ENCODE measurements at places on chromosomes 11 and 22. TPM values are rescaled to one million over a fixed set of nuclear protein-coding genes. Genes with fewer than 3 reads are reported as not detected.
A peak's percentile ranks its signal among the peaks of the same experiment; 100 is the strongest.

GRCh38 chr22:45908961-45909360 lies 68.0 kb downstream of the WNT7B start:
- peaks cover 8% of the 10 kb centered on the region for H3K27me3 ChIP-seq
- H3K36me3 ChIP-seq, result no peaks in the 10 kb centered on the region
- H3K27ac ChIP-seq, result no peak overlapping the region
- no peaks in the 10 kb centered on the region for H3K4me1 ChIP-seq

- H3K27me3 ChIP-seq, result peaks cover 6% of the 10 kb centered on the region
- DNase-seq, result no peak
- peaks cover 6% of the 10 kb centered on the region for H3K4me1 ChIP-seq
- no peaks in the 10 kb centered on the region for H3K36me3 ChIP-seq
- no peak overlapping the region for H3K27ac ChIP-seq
Measured at GRCh38 chr11:88482871-88483301, 145.3 kb upstream of the CTSC start.

GRCh38 chr11:44568658-44569473 lies 3.4 kb downstream of the CD82 start:
- peak overlapping the region; percentile 90 for H3K4me3 ChIP-seq
- peaks cover 65% of the 10 kb centered on the region for H3K4me1 ChIP-seq
- peaks cover 70% of the 10 kb centered on the region for H3K36me3 ChIP-seq
- H3K27me3 ChIP-seq, result no peaks in the 10 kb centered on the region
- peak overlapping the region; percentile 88 for H3K27ac ChIP-seq

DNA sequence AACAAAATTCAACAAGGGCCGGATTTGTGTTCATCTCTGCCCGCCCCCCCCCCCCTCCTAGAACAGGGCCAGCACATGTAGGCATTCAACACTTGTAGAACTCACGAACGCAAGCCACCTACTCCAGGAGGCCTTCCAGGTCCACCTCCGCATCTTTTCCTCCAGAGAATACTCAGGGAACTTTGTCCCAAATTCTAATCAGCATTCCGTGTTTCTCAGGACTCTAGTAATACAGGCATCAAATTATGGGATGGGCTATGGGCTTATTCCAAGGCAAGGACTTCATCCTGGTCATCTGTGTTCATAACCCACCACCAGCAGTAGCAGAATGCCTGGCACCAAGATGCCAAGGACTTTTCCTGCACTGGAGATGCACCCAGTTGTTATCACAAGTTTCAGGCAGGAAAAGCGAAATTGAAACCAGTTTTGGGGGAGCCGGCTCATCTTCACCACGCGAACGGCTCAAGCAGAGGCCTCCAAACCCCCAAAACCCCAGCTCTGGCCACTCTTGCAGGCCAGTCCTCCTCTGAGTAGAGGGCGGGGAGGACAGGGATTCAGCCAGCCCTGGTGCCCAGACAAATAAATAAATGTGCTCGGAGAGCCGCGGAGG lies 462 bp downstream of the UBE2L6 start:
- peak; percentile 88 for DNase-seq
- peaks cover 19% of the 10 kb centered on the region for H3K36me3 ChIP-seq
- H3K4me1 ChIP-seq, result peaks cover 46% of the 10 kb centered on the region
- H3K27me3 ChIP-seq, result no peaks in the 10 kb centered on the region

DNA sequence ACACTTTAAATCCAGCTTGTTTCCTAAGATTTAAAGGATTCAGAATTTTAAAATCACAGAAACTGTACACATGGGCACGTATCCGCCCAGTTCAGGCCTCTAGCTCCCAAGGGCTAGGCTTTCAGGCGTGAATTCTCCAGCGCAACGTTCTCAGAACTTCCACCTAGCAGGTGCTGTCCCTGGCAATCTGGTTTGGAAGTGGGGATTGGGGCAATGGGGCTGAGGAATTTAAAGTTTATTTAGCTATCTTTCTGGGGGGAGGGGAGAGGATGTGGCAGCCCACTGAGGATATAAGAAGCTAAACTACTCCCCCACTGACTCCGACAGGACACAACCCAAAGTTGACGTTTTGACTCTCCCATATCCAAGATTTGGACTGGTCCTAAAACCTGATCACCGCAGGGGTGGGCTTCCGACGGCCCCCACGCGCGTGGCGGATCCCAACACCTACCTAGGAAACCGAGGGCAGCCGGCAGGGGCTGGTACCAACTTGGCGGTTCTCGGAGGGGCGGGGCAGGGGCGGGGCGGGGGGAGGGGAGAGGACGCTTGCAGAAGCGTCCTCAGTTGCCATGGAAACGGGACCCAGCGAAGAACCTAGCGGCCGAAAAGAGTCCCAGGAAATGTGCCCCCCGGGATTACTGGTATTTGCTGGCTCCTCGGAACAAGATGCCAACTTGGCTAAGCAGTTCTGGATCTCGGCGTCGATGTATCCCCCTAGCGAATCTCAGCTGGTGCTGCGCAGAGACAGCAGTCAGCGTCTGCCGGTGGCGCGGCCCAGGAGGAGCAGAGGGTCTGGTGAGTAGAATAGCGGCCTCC lies at the start of gene HOATZ:
HOATZ (plus strand) TSS at position 563 of the 816 bp plus-strand sequence; CDS start at position 570, 7 bp downstream.
- peaks cover 6% of the 10 kb centered on the region for H3K4me1 ChIP-seq
- peaks cover 2% of the 10 kb centered on the region for H3K36me3 ChIP-seq
- peak; percentile 59 for DNase-seq
- peaks cover 36% of the 10 kb centered on the region for H3K27me3 ChIP-seq
- peak within 1 kb of the TSS; percentile 43 for H3K4me3 ChIP-seq

- H3K36me3 ChIP-seq, result no peaks in the 10 kb centered on the region
- peaks cover 9% of the 10 kb centered on the region for H3K4me1 ChIP-seq
- DNase-seq, result no peak
- no peak overlapping the region for H3K27ac ChIP-seq
- H3K4me3 ChIP-seq, result peak overlapping the region; percentile 88
Measured at GRCh38 chr11:11618973-11619435, 2.8 kb downstream of the GALNT18 start.

- no peaks in the 10 kb centered on the region for H3K27me3 ChIP-seq
- DNase-seq, result no peak
- H3K4me3 ChIP-seq, result no peak overlapping the region
- no peaks in the 10 kb centered on the region for H3K36me3 ChIP-seq
- no peak overlapping the region for H3K27ac ChIP-seq
Measured at GRCh38 chr22:39130892-39131855, 21.3 kb downstream of the CBX7 start.

DNA sequence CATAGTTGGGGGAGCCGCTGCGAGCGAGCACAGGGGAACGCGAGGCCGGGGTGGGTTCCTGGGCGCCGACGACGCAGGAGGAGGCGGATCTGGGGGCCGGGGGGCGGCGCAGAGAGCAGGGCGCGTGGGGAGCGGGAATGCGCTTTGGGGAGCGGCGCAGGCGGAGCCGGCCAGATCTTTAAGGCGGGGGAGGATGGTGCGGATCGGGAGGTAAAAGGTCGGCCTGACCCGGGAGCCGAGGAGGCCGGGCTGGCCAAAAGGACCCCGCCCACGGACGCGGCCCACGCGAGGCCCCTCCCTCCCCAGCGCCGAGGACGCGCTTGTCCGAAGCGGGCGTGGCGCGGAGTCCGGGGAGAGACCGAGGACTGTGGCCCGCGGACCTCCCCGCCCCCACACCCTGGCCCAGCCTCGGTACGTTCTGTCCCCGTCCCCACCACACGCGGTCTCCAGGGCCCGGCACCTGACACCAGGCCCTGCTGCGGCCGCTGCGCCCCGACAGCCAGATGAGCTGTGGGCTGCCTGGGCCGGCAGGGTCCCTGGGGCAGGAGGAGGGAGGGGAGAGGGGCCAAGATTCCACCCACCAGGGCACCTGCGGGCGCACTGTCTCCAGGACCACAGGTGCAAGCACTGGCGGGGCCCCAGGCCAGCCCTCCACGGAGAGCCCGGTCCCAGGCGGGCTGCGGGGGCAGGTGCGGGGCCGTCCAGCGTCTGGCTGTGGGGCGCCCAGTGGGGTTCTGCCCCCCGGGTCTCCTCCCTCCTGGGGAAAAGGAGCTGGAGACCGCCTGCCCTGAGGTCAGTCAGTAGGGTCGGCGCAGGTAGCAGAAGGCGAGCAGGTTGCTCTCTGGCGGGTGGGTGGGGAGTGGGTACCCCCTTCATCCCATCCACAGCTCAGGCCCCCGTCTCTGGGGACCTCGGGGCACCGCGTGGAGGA lies 10.9 kb downstream of the PIM3 start:
- H3K36me3 ChIP-seq, result peaks cover 13% of the 10 kb centered on the region
- no peaks in the 10 kb centered on the region for H3K27me3 ChIP-seq
- peak overlapping the region; percentile 85 for H3K4me3 ChIP-seq
- H3K4me1 ChIP-seq, result peaks cover 30% of the 10 kb centered on the region
- peak overlapping the region; percentile 96 for H3K27ac ChIP-seq

- no peak overlapping the region for H3K27ac ChIP-seq
- no peak overlapping the region for H3K4me3 ChIP-seq
- H3K4me1 ChIP-seq, result no peaks in the 10 kb centered on the region
- DNase-seq, result no peak
Measured at GRCh38 chr11:42473106-42473505, 838.7 kb upstream of the API5 start.

DNA sequence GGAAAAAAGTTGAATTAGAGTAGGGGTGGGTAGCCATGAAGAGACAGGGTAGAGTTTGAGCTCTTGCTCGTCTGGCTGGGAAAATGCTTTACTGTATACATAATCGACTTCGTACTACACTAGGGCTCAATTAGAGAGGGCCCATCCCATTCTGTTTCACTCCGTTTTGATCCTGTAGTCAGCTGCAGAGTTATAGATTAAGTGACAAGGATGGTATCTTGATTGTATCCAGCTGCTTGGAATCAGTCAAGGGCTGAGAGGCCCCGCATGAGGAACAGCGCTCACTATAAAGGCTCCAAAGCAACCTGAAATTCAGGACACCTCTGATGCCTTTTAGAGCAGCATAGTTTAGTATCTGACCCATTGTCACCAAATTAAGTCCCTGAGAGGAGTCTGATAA lies 81.6 kb downstream of the ALX4 start:
- no peak for DNase-seq
- peaks cover 5% of the 10 kb centered on the region for H3K4me1 ChIP-seq
- no peaks in the 10 kb centered on the region for H3K36me3 ChIP-seq

DNA sequence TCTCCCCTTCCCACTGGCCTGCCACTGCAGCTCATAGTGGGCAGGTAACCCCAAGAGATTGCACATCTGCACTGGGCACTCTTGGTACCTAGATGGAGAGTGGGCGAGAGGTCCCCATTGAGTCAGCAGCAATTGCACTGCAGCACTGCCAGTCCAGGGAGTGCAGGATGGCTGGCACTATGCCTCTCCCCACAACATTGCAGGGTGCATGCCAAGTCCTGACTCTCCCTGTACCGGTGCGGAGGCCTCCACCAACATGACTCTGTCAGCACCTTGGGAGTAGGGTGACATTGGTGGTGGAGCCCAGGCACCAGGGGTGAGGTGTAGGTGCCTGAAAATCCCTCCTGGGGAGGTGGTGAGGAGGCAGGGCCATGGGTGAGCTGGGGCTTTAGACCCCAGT lies 82.2 kb downstream of the TRAF6 start:
- peaks cover 29% of the 10 kb centered on the region for H3K4me1 ChIP-seq
- DNase-seq, result no peak
- no peak overlapping the region for H3K4me3 ChIP-seq
- peaks cover 60% of the 10 kb centered on the region for H3K36me3 ChIP-seq
- no peaks in the 10 kb centered on the region for H3K27me3 ChIP-seq
- H3K27ac ChIP-seq, result no peak overlapping the region

GRCh38 chr22:28703436-28703835 lies 23.8 kb upstream of the TTC28 start:
- H3K36me3 ChIP-seq, result peaks cover 37% of the 10 kb centered on the region
- no peak for DNase-seq
- no peaks in the 10 kb centered on the region for H3K27me3 ChIP-seq
- no peak overlapping the region for H3K4me3 ChIP-seq
- no peaks in the 10 kb centered on the region for H3K4me1 ChIP-seq
- H3K27ac ChIP-seq, result no peak overlapping the region

DNA sequence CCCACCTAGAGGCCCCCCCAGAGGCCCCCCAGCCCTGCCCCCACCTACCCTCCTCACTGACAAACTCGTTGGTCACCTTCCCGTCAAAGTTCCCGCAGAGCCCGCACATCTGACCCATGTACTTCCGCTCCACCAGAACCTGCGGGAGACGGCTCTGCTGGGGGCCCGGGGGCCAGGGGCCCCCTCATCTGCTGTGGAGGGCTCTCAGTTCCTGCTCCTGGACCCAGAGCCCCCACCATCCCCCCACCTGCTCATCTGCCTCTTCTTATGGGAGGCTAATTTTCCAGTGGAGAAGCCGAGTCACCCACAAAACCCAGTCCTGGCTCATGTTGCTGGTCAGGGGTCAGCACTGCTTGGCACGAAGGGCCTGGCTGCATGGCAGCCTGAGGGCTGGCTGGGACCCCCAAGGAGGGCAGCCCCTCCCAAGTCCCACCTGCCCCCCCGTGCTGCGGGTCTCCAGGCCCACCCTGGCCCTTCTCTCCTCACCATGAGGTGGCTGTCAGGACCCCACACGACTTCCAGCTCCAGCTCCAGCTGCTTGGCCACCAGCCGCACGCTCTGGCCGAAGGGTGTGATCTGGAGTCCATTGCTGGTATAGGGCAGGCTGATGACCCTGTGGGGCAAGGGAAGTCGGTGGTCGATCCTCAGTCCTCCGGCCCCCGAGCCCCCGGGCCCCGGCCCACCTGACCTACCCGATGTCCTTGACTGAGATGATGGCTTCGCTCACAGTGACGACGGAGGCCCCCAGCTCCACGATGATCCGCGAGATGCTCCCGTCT lies 5.2 kb downstream of the MUC6 start:
- no peaks in the 10 kb centered on the region for H3K4me1 ChIP-seq
- no peak for DNase-seq

GRCh38 chr11:119729581-119729927 lies 554 bp upstream of the NECTIN1 start:
- no peak for DNase-seq
- no peak overlapping the region for H3K27ac ChIP-seq
- peak overlapping the region; percentile 81 for H3K4me3 ChIP-seq
- H3K4me1 ChIP-seq, result peaks cover 15% of the 10 kb centered on the region

GRCh38 chr22:21446827-21447690 lies 20.1 kb upstream of the TMEM191C start:
- no peaks in the 10 kb centered on the region for H3K36me3 ChIP-seq
- no peaks in the 10 kb centered on the region for H3K27me3 ChIP-seq
- no peak for DNase-seq
- H3K4me3 ChIP-seq, result no peak overlapping the region
- no peaks in the 10 kb centered on the region for H3K4me1 ChIP-seq
- H3K27ac ChIP-seq, result no peak overlapping the region

MSANTD4 gene
- 21.8 TPM for total RNA-seq

NRIP3 gene
- 5.3 TPM for total RNA-seq

WBP2NL gene
- total RNA-seq, result 1.4 TPM

AP2A2 gene
- total RNA-seq, result 51.4 TPM

GSTT2B gene
- 0.36 TPM for total RNA-seq

FOLR3 gene
- total RNA-seq, result not detected

Data from activated CD4-positive, alpha-beta T cell treated with anti-CD3 and anti-CD28 coated beads, Interleukin-2, amount 10 ng/mL, durations not matched to agents 24 days and 14 days (primary cell).